Pulmonary artery endothelial cell (primary cell): ENCODE measurements at places on chromosomes 5 and 9.
A peak's percentile ranks its signal among the peaks of the same experiment; 100 is the strongest.

- no peak for DNase-seq
These were observed 58.5 kb upstream of the UBAC1 start for GRCh38 chr9:136019681-136020060.

DNA sequence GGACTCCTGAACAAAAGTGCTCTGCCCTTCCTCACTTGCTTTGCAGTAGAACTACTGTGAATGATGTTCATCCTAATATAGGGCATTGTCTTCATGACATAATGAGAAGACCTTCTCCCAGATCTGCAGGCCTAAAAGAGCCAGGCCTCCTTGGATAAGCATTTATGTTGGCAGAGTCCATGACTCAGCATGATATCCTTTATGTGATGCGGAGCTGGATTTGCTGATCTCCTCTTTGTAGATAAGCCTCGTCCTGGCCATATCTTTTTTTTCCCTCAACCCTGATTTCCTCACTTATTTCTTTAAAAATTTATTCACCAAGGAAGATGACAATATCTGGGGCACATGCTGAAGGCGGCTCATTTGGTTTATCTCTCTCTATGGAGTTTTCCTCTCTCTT, 62.4 kb upstream of the TAS2R1 start:
- no peak for DNase-seq

GRCh38 chr5:172102913-172103626, 85.0 kb downstream of the STK10 start:
- DNase-seq: peak; percentile 64

DNA sequence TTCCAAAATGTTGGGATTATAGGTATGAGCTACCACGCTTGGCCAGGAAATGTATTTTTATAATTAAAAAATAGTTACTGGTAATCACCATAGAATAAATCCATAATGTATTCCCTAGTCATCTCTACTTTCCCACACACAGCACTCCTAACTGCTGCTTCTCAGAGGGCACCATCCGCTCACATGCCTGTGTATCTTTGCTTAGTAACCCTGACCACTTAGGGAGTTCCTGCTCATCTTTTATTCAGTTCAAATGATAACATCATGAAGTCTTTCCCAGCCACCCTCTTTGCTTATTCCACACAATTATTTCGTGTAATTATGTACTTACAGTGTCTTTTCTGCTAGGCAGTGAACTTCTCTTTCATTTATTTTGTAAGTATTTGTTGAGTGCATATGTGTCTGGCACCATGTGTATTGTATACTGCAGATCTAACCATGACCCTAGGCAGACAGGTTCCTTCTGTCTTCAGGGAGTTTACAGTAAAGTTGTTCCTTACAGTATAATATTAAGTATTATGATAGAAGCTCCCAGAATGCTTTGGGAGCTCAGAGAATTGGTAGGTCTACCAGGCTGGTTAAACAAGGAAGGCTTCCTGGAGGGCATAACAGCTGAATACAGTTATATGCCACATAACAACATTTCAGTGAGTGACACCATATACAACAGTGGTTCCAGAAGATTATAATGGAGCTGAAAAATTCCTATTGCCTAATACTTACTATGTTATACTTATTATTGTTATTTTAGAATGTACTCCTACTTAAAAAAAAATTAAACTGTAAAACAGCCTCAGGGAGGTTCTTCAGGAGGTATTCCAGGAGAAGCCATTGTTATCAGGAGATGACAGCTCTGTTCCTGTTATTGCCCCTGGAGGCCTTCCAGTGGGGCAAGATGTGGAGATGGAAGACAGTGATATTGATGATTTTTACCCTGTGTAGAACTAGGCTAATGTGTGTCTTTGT, 39.2 kb downstream of the DCAF10 start:
- no peak for DNase-seq

GRCh38 chr9:97772145-97772544, 75.0 kb upstream of the XPA start:
- DNase-seq: no peak

DNA sequence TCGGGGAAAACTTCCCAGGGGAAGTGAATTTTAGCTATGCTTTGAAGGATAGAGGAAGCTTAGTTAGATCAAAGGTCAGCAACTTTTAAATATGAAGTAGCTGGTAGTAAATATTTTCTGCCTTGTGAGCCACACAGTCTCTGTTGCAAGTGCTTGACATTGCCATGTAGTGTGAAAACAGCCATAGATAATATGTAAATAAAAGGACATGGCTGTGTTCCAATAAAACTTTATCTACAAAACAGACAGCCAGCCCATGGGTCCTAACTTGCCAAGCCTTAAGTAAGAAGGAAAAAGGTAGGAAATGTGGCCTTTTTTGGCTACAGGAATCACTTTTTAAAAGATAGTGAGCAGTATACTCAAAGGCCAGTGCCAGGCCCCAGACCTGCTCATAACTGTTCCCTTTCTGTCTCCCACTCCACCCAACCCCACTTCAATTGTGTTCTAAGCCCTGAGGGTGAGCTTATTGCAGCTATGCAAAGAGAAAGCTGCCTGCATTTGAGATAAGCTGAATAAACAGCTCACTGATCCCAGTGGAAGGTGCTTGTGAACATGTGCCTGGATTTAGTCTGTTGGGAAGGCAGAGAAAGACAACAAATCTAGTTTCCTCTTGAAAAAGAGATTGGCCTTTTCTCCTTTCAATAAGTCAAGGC, 113.0 kb upstream of the TRIM32 start:
- no peak for DNase-seq

- no peak for DNase-seq
These were observed 18.9 kb downstream of the IPPK start for GRCh38 chr9:92650839-92651621.
